CD4-positive, alpha-beta T cell treated with Interleukin-1 beta for 1 hour (primary cell): ENCODE measurements at places on chromosomes 12 and 14.

DNA sequence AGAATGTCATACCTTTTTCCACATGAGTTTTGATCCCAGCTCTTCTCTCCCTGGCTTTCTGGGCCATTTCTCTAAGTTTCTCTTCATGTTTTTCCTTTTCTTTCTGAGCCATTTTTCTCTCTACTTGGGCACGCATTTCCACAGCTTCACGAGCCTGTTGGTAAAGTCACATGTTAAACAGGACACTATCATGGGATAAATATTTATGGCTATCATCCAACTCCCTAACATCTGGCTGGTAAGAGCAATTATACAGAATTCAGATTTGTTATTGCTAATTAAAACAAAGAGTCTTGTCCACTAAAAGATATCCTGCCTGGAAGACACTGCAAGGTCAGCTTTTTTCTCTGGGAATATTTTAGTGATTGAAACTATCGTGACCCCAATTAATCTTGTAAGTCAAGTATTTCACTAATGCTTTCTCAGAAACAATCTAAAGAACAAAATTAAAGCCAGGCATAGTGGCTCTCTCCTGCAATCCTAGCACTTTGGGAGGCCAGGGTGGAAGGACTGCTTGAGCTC is 23.1 kb downstream of the SLIRP start:
- no peak for DNase-seq

- no peak for DNase-seq
These were observed 10.3 kb downstream of the RERGL start for GRCh38 chr12:18079541-18080246.

DNA sequence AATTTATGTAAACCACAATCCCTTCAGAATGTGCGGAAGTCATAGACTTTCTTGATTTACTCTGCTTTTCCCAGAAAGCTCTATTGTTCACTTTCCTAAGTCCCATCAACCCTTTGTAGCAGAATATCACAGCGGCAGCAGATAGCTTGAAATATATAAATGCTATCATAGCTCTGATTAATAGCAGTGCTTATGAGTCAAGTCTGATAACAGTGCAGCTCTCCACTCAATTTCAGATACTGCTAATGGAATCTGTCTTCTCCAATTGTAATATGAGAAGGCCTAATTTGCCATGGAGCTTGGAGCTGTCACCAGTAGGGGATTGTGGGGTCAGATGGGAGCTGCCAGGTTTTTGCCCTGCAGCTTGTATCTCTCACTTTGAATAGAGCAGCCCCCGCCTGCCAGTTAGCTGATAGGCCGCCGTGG is 10.9 kb downstream of the TMEM260 start:
- no peak for DNase-seq

- DNase-seq: no peak
These were observed 412.3 kb downstream of the RAD51B start for GRCh38 chr14:68231898-68232297.

GRCh38 chr14:99246536-99247097 is 25.4 kb downstream of the BCL11B start:
- peak; percentile 44 for DNase-seq

DNA sequence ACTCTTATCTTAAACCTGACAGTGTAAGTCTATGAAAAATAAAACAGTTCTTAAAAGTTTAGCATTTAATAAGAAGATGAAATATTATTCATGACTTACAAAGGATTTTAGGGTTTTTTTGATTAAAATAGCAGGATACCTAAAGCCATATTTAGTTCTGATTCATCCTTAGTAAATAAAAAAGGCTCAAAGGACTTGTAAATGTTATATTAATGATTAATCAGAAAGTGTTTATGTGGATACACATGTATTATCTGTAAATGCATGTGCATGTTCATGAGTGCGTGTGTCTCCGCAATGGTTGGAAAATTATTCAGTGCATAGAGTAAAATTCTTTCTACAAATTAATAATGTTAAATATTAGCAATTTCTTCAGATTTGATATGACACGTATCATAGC is 4.4 kb downstream of the KLRF1 start:
- no peak for DNase-seq
